ENCODE measurements at places on chromosomes 2 and 18. TPM values are rescaled to one million over a fixed set of nuclear protein-coding genes. Genes with fewer than 3 reads are reported as not detected.
A peak's percentile ranks its signal among the peaks of the same experiment; 100 is the strongest.

DNA sequence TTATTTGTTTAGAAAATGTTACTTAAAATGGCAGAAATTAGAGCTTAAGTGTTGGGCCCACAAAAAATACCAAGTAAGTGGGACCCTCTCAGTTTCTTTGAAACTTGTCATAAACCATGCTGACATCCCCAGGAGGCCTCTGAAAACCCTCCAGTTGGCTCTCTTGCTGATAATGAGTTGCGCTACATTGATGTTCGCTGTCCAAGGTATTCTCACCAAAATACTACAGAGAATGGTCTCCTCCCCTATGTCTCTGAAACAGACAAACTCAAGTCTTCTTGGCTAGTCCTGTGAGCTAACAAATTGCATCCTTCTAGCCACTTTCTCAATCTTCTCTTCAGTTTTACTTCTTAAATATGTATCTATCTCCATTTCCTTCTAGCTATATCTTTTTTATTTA is 669.4 kb downstream of the IRS1 start:
- H3K27ac ChIP-seq, result no peak overlapping the region
- no peaks in the 10 kb centered on the region for H3K27me3 ChIP-seq
- no peak for DNase-seq
- H3K4me3 ChIP-seq, result no peak overlapping the region

GRCh38 chr2:71884303-71885042 is 263.2 kb downstream of the CYP26B1 start:
- DNase-seq, result no peak
- H3K27me3 ChIP-seq, result no peaks in the 10 kb centered on the region
- no peaks in the 10 kb centered on the region for H3K36me3 ChIP-seq
- H3K4me1 ChIP-seq, result no peaks in the 10 kb centered on the region
- no peak overlapping the region for H3K27ac ChIP-seq

DNA sequence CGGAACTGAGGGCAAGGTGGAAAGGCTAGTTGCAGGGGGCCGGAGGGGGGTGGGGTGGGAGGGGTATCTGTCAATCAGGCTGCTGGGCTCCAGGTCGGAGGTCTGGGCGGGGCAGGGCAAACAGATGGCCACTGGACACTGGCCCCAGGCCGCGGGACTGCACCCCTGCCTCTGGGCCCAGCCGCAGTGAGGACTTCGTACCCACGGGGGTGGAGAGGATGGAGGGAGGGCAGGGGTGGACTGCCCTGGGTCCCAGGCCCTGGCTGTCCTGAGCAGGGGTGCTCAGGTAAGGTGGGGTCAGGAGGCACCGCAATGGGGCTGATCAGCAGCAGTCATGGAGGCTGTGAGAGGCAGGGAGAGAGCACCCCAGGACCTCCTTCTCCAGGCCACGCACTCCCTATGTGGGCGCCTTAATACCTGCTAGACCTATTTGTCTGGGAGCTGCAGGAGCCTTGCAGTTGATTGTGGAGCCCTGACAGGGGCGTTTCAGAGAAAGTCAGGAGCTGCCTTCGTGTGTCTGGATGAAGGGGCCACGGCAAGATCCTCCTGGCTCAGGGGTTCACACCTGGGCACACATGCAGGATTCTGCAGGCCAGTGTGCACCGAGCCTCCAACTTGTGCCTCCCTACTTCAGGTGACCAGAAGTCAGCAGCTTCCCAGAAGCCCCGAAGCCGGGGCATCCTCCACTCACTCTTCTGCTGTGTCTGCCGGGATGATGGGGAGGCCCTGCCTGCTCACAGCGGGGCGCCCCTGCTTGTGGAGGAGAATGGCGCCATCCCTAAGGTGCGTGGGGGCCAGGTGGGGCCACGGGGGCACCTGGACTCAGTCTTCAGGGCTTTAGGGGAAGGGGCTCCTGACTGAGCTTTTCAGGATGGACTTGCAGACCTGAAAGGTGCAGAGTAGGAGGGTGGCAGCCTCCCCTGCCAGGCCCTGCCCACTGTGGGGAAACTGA is 1.5 kb downstream of the CTDSP1 start:
- H3K4me1 ChIP-seq, result peaks cover 53% of the 10 kb centered on the region
- no peak overlapping the region for H3K27ac ChIP-seq
- peaks cover 2% of the 10 kb centered on the region for H3K36me3 ChIP-seq
- H3K27me3 ChIP-seq, result peaks cover 15% of the 10 kb centered on the region
- no peak for DNase-seq
- H3K4me3 ChIP-seq, result peak overlapping the region; percentile 72

DNA sequence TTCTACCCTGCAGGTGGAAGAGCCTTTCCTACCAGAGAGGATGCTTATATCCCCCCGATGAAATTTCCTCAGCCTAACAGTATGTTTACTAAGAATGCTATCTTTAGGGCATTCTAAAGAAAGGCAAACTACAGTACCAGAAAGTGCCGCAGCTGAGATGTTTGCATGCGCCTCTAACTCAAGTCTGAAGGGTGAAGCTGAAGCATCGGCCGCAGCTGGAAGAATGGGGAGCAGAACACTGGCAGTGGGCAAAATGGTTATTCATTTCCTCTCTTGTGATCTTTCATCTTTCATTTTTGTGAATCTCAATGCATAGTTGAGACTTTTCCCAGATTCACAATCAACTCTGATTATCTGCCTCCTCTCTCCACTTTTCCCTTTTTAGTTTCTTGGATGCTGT is 648.2 kb upstream of the ZEB2 start:
- no peaks in the 10 kb centered on the region for H3K36me3 ChIP-seq
- no peaks in the 10 kb centered on the region for H3K4me1 ChIP-seq
- H3K4me3 ChIP-seq, result no peak overlapping the region
- DNase-seq, result no peak
- H3K27ac ChIP-seq, result no peak overlapping the region
- H3K27me3 ChIP-seq, result no peaks in the 10 kb centered on the region

DNA sequence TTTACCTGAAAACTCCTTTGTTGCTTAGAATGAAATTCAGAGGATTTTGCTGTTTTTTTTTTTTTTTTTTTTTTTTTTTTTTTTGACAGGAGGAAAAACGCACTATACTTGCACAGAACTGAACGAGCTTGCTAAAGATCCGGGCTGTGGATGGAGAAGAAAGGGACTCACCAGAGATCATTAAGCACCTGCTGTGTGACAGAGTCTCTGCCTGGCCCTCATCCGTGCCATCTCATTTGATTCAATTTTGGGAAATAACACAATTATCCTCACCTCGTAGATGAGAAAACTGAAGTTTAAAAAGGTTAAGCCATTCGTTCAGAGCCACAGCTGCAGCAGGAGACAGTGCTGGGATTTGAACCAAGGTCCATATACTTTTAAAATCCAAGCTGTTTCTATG is 775.4 kb upstream of the ID2 start:
- peaks cover 13% of the 10 kb centered on the region for H3K27me3 ChIP-seq
- H3K27ac ChIP-seq, result no peak overlapping the region
- peaks cover 5% of the 10 kb centered on the region for H3K36me3 ChIP-seq
- no peak overlapping the region for H3K4me3 ChIP-seq

GRCh38 chr2:240722796-240723735 is 31.4 kb downstream of the AQP12A start:
- no peak overlapping the region for H3K27ac ChIP-seq
- H3K4me1 ChIP-seq, result no peaks in the 10 kb centered on the region
- H3K4me3 ChIP-seq, result no peak overlapping the region
- no peak for DNase-seq

- peaks cover 32% of the 10 kb centered on the region for H3K4me1 ChIP-seq
- H3K36me3 ChIP-seq, result peaks cover 11% of the 10 kb centered on the region
- no peaks in the 10 kb centered on the region for H3K27me3 ChIP-seq
Measured at GRCh38 chr2:3246406-3246805, 131.2 kb downstream of the EIPR1 start.

GRCh38 chr18:48835119-48835518 is 115.6 kb downstream of the SMAD7 start:
- H3K4me3 ChIP-seq, result peak overlapping the region; percentile 84
- H3K4me1 ChIP-seq, result peaks cover 79% of the 10 kb centered on the region
- no peaks in the 10 kb centered on the region for H3K27me3 ChIP-seq
- no peak for DNase-seq
- H3K36me3 ChIP-seq, result no peaks in the 10 kb centered on the region

DNA sequence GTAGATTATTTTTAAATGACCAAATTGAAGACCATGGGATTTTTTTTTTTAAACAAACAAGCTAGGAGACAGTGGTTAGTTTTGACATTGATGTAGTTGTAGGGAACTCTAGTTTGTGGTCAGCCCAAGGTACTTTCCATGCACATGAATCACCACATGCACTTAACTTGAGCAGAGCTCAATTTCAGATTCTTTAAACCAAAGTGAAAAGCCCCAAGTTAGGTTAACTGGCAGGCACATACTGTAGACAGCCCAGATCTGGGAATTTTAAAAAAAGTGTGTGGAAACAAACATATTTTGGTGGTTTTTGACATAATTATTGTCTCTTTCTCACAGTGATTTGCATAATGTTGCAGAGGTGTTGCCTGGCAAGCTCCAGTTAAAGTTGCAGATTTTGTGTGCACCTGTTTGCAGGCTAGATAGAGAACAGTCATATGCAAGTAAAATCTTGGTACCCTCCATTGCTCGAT is 88.4 kb downstream of the BCL2L11 start:
- H3K27ac ChIP-seq, result peak overlapping the region; percentile 66
- peak overlapping the region; percentile 9 for H3K4me3 ChIP-seq
- H3K36me3 ChIP-seq, result peaks cover 12% of the 10 kb centered on the region
- DNase-seq, result peak; percentile 63
- H3K27me3 ChIP-seq, result peaks cover 27% of the 10 kb centered on the region

- H3K4me3 ChIP-seq, result no peak overlapping the region
- H3K36me3 ChIP-seq, result no peaks in the 10 kb centered on the region
- H3K4me1 ChIP-seq, result no peaks in the 10 kb centered on the region
- peaks cover 9% of the 10 kb centered on the region for H3K27me3 ChIP-seq
Measured at GRCh38 chr18:22900558-22901238, 32.4 kb upstream of the RBBP8 start.

Gene C2orf81
- 3.7 TPM for total RNA-seq

Gene CD207
- total RNA-seq, result not detected

Gene TRPM8
- total RNA-seq, result not detected
